ENCODE measurements at places on chromosomes 11 and 22.

DNA sequence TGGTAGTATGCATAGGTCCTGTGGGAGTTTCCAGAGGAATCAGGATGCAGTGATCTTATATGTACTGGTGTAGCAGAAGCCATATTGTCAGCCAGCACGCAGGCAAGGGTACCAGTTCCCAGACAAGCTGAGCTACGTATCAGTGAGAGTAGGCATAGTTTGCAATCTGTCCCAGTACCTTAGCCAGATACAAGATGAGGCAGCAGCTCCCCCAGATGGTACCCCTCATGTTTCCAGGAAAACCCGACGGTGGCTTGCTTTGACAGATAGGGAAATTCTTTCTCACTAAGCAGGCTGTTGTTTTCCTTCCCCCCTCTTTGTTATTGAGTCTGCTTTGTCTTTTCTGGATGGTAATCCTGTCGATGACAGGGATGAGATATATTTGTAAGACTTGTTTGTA, 109.7 kb upstream of the RRM1 start:
- no peak for DNase-seq

DNA sequence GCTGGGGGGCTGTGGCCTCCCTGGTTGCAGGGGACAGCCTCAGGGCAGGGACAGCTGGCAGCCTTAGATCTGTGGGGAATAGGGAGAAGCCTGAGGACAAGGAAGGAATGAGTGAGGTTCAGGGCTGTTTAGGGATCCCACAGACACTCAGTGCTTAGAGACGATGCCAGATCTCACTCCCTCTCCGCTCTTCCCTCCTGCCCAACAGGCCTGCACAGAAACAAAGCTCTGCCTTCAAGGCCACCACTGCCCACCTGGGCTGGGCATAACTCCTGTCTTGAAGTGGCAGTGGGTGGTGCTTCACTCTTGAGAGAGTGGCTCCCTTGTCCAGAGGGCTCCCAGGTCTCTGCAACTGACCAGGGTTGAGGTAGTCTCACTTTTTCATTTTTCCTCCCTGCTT, 13.1 kb upstream of the CENATAC start:
- no peak for DNase-seq

GRCh38 chr11:67284811-67285540, 4.1 kb upstream of the ANKRD13D start:
- DNase-seq = no peak

DNA sequence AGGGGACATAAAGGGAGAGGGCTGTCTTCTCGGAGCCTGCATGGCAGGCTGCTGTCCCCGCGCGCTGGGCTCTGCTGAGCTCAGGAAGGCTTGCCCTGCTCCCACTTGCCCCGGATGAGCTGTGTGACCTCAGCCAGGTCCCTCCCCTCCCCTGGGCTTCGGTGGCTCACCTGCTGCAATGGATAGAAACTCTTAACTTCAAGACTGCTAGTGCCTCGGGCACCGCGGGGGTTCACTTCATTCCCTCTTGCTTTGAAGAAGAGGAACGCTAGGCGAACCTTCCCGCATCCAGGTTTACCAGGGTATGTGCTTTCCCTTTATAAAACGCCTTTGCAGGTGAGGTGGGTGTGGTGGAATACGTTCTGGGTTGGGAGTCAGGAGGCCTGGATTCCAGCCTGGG, 115.0 kb downstream of the PHF21B start:
- no peak for DNase-seq

- no peak for DNase-seq
Observed at GRCh38 chr11:128174465-128175291, 412.7 kb downstream of the ETS1 start.

DNA sequence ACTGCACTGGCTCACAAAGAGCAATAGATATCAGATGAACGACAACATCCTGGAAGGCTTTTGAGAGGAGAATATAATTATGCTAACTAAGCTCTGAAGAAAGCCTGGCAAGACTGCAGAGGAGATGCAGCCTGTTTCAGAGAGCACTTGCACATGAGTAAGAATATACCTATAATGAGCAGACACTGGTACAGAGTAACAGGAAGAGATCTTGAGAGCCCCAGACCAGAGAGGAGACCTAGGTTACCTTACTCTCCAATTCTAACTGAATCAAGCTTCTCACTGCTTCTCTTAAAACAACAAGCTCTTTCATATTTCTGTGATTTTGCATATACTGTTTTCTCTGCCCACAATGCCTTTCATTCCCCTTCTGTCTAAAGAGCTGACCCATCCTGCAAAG, 66.5 kb downstream of the FAM168A start:
- no peak for DNase-seq
